ENCODE measurements at places on chromosomes 1 and 21.

DNA sequence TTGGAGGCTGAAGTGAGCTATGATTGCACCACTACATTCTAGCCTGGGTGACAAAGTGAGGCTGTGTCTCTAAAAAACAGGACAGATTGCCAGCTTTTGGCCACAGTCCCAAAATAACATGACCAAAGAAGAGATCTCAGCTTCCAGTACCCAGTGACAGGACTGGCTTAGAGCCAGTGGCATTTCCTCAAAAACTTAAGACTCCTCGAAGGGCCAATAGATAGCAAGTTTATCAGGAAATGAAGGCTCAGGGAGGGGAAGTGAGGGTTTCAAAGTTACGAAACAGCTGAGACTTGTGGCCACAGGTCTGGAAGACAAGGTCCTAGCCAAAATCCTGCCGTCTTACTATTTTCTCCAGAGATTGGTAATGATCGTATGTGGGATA, 6.3 kb upstream of the TMEM39B start:
- peaks cover 24% of the 10 kb centered on the region for H3K4me1 ChIP-seq
- H3K27me3 ChIP-seq, result no peaks in the 10 kb centered on the region
- no peak for DNase-seq
- no peaks in the 10 kb centered on the region for H3K36me3 ChIP-seq
- H3K27ac ChIP-seq, result peak overlapping the region; percentile 60

DNA sequence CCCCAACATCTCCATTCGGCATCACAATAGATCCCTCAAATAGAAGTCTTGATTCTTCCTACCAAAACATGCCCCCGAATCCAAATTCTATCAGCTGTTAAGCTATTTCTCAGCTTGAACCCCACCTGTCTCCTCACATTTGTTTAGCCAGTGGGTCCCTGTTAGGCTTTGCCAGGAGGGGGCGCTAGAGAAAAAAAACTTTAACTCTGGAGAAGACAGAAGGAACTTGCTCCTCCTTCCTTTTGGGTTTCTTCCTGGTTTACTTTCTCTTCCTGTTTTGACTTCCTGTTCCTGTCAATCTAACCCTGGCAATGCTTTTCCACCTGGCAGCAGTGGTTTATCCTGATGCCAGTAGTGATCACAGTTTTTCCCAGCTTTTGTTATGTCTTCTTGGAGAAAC, 95.6 kb upstream of the KCNK1 start:
- no peak overlapping the region for H3K4me3 ChIP-seq
- no peak for DNase-seq
- peaks cover 6% of the 10 kb centered on the region for H3K27me3 ChIP-seq
- H3K36me3 ChIP-seq, result no peaks in the 10 kb centered on the region

GRCh38 chr1:160520582-160520981, 2.5 kb downstream of the SLAMF6 start:
- H3K27me3 ChIP-seq, result no peaks in the 10 kb centered on the region
- peaks cover 78% of the 10 kb centered on the region for H3K4me1 ChIP-seq
- DNase-seq, result no peak
- H3K36me3 ChIP-seq, result no peaks in the 10 kb centered on the region

- no peaks in the 10 kb centered on the region for H3K36me3 ChIP-seq
- H3K4me1 ChIP-seq, result no peaks in the 10 kb centered on the region
- no peak overlapping the region for H3K4me3 ChIP-seq
- no peak overlapping the region for H3K27ac ChIP-seq
Measured at GRCh38 chr21:36560933-36561575, 81.1 kb upstream of the CLDN14 start.

DNA sequence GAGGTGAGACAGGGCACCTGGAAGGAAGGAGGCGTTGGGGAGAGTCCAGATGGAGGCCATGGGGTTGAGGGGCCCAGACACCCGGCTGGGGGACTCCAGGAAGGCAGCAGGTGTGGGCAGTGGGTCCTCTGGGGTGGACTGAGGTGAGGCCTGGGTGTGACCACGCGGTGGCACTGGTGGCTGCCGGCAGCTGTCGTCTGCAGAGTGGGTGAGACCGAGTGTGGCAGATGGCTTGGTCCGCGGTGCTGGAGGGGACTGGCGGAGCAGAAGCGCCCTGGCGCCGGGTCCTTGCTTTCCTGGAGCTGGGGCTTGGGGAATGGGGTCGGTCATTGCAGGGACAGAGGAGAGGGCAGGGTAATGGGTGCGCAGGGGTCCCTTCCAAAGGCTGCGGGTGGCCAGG, 12.5 kb downstream of the AGRN start:
- peaks cover 31% of the 10 kb centered on the region for H3K4me1 ChIP-seq
- H3K4me3 ChIP-seq, result peak overlapping the region; percentile 38
- H3K27ac ChIP-seq, result no peak overlapping the region
- peaks cover 7% of the 10 kb centered on the region for H3K27me3 ChIP-seq

GRCh38 chr1:56435434-56436262, 143.7 kb downstream of the PLPP3 start:
- H3K27me3 ChIP-seq, result no peaks in the 10 kb centered on the region
- no peak overlapping the region for H3K4me3 ChIP-seq
- no peaks in the 10 kb centered on the region for H3K4me1 ChIP-seq
- H3K27ac ChIP-seq, result no peak overlapping the region
- no peak for DNase-seq
